ENCODE measurements at places on chromosomes 1 and 21.

- no peak for DNase-seq
Observed at GRCh38 chr1:229028544-229028943, 242.4 kb upstream of the RAB4A start.

- no peak for DNase-seq
Observed at GRCh38 chr1:19757641-19758040, 42.1 kb downstream of the TMCO4 start.

DNA sequence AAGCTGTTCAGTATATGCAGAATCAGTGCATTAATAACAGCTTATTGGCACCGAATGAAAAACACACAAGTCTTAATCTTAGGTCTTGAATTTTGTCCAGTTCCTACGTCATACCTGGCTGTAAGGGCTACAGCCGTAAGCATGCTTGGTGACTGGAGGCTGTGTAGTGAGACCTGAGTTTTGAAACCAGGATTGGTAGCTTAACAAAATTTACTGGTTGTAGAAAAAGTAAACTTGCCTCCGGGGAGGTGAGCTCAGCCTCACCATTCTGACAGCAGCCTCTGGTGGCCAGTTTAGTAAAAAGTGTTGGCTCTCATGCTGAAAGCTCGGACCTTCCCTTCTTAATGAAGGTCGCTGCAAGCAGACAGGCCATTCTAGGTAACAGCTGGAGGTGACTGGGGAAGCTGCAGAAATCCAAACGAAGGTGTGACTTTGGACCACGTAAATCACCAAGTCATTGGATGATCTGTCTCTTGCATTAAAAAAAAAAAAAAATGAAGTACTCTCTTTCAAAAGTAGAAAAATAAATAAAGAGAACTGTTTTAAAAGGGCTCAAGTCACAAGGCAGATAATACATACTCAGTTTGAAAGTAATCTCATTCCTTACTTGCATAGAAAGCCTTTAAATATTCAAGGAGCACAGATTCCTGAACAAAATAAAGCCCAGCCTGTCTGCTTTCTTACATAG lies 48.9 kb downstream of the HLCS start:
- DNase-seq: no peak

GRCh38 chr1:59672851-59673572 lies 141.7 kb upstream of the HOOK1 start:
- no peak for DNase-seq

- no peak for DNase-seq
Observed at GRCh38 chr1:34746785-34747637, 7.8 kb upstream of the GJB5 start.

GRCh38 chr1:8985915-8986813 lies 40.1 kb downstream of the SLC2A7 start:
- no peak for DNase-seq

GRCh38 chr21:25807191-25807590 lies 72.4 kb downstream of the GABPA start:
- no peak for DNase-seq

- DNase-seq: no peak
Observed at GRCh38 chr1:203380420-203381150, 29.7 kb upstream of the FMOD start.

- DNase-seq: no peak
Observed at GRCh38 chr1:76492752-76493430, 374.4 kb upstream of the ST6GALNAC5 start.

GRCh38 chr1:75861831-75862230 lies 65.1 kb downstream of the MSH4 start:
- DNase-seq: no peak

DNA sequence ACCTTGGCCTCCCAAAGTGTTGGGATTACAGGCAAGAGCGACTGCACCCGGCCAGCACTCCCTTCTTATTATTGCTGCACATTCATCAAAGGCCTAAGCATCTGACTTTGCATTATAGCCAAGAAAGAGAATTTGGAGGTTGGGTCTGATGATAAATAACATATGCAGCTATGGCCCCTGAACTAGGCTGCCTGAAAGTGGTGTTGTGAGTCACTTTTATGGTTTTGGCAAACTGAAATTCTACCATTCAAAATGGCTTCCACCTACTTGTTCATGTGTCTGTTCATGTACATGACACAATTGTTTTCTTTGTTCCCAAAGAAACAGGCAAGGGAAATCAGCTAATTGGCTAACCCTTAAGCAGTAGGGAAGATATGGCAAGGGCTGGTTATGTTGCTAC lies 25.0 kb upstream of the UAP1 start:
- no peak for DNase-seq

DNA sequence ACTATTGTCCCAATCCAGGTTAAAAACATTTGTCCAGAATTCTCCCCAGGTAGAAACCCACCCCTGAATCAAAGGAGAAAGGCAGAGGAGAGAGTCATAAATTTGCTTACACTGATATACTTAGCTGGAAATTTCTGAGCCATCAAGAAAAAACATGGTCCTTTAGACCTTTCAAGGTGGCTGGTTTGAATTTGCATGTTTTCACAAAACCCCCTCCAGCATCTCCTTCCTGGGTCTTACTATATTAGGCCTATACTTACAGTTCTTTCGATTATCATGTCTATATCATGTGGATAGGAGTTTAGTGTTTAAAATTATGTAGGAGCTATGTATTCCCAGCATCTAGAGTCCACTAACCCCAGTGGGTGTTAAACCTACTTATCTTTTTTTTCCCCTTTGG lies 178.2 kb downstream of the PLPP3 start:
- no peak for DNase-seq

- no peak for DNase-seq
Observed at GRCh38 chr21:45310459-45310858, 22.8 kb upstream of the POFUT2 start.

- DNase-seq: no peak
Observed at GRCh38 chr1:110606657-110607535, 738 bp upstream of the KCNA2 start.

DNA sequence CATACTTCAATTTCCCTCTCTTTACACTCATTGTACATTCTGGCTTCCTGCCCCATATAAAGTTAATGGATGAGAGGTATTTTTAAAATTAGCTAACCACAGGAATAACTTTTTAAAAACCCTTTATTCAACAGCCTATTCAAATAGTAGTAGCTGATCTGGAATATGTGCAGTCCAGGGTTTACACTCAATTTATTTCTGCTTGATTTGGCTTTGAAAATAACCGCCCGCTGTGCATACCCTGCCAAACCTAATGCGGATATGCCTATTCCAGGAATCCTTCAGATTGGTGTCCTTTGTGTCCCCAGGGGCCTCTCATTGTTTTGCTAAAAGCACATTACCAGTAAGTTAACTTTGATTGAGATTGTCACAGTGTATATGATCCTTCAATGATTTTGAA lies 1686.2 kb downstream of the PLA2G4A start:
- DNase-seq: no peak

DNA sequence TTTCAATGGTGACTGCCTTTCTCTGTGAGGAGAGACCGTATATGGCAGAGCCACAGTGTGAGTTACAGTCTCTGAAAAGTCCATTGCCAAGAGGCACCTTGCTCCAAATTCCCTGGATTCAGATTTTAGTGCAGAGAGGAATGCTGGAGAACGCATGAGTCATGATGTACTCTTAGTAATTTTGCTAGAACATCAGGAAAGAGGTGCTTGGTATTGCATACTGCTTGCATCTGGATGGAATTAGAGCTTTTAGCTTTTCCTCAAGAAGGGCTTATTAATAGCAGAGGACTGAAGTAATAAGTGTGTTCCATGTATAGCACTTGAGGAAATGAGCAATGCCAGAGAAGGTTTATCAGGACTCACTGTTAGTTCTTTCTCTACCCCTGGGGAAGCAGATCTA lies 40.5 kb upstream of the AKT3 start:
- DNase-seq: no peak

DNA sequence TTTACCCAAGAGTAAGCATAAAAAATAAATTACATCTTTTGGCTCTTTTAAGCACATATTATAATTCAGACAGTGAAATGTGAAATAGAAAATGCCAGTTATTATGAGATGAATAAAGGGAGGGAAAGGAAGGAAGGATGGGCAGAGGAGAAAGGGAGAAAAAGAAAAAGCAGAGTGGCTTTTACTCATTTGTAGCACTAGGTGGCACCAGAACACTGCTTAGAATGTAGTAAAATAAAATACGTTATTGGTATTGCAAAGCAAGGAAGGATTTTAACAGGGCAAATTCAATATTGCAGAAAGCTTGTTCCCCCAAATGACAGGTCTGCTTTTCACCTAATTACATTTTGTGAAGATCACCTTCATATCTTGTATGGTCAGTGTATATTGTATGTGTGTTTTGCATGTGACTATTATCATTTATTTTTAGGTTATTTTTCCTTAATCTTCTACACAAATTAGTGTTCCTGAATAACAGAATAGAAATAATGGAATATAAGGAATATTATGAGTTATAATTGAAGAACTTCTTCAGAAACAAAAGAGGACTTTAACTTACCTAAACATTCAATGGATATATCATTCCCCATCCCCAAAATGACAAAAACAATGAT lies 9.1 kb upstream of the PCNX2 start:
- DNase-seq: peak; percentile 31

DNA sequence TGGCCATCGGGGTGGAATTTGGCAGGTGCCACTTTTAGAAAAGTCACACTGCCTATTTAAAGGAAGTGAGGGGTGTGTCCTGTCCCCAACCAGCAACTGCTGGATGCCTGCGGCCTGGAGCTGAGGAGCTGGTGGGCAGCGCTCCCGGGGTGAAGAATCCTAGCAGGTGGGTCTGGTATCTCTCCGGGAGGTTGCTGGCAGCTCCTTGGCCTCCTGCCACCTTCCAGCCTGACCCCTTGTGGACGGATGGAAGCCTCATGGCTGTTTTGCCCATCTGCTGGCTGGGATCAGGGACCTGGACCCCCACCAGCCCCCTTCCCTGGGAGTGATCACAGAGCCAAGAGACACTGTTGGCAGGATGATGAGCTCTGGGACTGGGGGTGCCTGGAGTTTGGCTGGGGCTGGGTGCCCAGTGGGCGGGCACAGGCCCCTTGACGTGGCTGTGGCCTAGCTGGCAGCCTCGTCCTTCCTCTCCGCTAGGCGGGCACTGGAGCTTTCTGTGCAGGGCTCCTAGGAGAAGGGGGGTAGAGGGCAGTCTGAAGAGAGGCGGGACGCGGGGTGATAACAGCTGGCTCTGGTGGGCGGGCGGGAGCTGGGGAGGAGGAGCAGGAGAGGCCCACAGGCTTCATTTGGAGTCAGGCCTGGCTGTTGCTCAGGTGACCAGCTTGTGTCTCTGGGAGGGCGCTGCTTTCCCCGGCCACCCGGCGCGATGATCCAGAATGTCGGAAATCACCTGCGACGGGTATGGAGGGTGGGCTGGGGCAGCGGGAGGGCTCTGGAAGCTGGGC lies at the start of gene ACOT11:
Gene ACOT11, plus strand, starts transcription at position 628 of the 788 bp plus-strand sequence. Its CDS starts 82 bp downstream, at position 710.
- DNase-seq: no peak

DNA sequence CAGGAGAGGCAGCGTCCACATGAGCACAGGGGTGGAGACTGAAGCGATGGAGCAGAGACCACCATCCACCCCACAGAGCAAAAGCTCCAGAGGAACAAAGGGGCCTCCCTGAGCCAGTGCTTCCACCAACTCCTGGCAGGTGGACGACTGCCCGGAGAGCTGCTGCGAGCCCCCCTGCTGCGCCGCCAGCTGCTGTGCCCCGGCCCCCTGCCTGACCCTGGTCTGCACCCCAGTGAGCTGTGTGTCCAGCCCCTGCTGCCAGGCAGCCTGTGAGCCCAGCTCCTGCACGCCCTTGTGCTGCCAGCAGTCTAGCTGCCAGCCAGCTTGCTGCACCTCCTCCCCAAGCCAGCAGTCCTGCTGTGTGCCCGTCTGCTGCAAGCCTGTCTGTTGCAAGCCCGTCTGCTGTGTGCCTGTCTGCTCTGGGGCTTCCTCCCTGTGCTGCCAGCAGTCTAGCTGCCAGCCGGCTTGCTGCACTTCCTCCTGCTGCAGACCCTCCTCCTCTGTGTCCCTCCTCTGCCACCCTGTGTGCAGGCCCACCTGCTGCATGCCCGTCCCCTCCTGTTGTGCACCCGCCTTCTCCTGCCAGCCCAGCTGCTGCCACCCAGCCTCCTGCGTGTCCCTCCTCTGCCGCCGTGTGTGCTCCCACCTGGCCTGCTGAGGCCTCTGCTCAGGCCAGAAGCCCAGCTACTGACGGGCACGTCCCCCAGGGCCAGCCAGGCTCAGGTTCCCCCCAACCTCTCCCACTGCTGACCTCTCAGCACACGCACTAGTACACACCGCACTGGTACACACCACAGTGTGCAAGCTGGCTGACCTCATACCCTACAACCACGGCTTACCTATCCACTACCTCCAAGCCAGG lies 5.4 kb downstream of the KRTAP10-12 start:
- DNase-seq: no peak

DNA sequence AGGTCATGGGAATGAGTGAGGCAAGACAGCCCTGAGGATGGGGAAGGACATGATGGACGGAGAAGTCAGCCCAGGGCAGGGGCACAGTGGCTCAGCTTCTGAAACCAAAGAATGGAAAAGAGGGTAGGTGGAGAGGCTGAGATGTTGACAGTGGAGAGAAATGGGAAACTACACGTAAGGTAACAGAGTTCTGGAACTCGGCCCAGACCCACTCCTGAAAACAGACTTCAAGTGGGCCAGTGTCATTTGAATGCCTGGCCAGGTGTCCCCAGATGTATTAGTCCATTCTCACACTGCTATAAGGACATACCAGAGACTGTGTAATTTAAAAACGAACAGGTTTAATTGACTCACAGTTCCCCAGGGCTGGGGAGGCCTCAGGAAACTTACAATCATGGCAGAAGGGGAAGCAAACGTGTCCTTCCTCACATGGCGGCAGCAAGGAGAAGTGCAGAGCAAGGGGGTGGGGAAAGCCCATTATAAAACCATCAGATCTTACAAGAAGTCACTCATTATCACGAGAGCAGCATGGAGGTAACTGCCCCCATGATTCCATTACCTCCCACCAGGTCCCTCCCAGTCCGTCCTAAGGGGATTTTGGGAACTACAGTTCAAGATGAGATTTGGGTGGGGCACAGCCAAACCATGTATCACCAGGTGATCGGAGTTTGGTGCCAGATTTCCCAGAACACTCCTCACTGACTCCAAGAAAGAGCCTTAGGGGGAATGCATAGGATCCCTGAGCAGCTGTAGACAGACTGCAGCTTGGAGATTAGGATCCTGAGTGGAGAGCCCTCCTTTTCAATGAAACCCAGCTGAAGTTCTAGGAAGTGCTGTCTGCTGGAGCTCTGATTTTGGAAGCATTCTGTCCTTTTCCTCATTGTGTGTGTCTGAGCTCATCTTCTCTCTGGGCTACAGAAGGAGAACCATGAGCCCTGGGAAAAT lies 40.3 kb downstream of the FHAD1 start:
- no peak for DNase-seq

DNA sequence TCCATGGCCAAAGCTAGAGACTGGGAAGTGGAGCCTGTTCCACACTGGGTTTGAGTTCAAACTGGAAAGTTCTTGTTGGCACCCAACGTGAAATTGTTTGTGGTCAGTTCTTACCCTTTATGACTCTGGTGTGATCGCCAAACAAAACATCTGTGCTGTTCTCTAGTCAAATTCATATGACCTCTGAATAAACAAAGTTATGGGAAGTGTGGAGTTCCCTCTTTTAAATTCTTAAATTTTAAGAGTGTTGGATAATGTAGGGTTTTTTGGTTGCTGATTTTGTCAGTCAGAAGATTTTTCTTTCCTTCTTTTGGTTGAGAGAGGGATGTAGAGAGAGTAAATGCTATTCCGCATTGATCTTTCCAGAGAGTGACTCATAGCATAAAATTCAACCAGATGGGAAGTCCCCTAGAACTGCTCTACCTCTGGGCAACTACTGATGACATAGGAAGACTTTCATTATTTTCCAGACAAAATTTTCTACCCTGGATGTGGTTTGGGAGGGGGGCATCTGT lies 36.4 kb downstream of the CHML start:
- no peak for DNase-seq

GRCh38 chr1:53343831-53344668 lies 16.2 kb upstream of the LRP8 start:
- no peak for DNase-seq

- no peak for DNase-seq
Observed at GRCh38 chr1:235078480-235079381, 49.9 kb downstream of the TOMM20 start.

All from NCI-H774 (cell line).